ENCODE measurements at places on chromosomes 6 and 20. TPM values are rescaled to one million over a fixed set of nuclear protein-coding genes. Genes with fewer than 3 reads are reported as not detected.
A peak's percentile ranks its signal among the peaks of the same experiment; 100 is the strongest.

DNA sequence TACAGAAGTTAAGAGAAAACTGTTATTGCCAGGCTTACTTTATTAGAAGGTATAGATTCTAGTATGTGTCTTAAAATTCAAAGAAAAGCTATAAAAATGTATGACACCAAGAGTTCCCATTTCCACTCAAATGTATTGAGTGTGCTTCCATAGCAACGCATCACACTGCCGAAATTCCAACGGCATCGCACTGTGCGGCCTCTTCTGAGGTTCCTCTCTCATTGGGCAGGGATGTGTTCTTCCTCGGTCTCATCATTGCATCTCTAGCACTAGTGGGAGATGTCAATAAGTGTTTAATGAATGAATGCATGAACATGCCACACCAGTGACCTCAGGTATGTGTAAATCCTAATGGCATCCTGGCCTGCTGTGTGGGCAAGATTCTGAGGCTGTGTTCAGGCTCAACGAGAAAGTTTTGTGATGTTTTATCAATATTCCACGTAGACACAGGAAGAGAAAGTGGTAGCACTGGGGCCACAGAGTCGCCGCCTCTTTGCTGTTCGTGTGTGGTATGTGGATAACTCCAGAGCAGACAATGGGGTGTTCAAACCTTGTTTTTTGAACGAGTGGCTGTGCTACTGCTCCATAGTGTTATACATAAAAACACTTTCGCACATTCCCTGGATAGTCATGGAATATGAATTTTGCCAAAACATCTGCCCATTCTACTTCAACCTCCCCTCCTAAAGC lies 171.6 kb downstream of the ADGB start:
- H3K27ac ChIP-seq = peak overlapping the region; percentile 25
- H3K36me3 ChIP-seq = no peaks in the 10 kb centered on the region

- H3K27me3 ChIP-seq = peaks cover 4% of the 10 kb centered on the region
- H3K27ac ChIP-seq = no peak overlapping the region
These were observed 245.3 kb upstream of the UFL1 start for GRCh38 chr6:96276305-96276704.

DNA sequence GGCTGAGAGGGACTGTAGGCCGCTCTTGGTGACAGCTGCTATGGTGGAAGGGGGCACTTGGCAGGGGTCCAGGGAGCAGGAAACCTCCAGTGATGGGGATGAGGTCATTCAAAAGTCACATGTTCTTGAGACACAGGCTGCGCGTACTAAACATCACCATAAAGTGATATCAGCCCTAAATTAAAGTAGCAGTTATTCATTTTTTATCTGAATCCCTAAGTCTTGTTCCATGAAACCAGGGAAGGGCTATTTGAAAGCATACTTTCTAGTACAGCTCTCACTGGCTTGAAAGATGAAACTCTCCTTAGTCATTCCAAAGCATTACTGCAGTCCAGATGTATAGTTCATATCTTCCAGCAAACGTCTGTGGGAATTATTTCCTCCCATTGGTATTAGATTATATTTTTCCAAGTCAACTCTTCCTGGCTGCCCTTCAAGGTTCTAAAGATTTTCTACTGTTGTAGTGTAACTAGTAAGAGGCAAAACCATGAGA lies 373.1 kb downstream of the CD109 start:
- no peak overlapping the region for H3K27ac ChIP-seq
- peaks cover 8% of the 10 kb centered on the region for H3K27me3 ChIP-seq
- ATAC-seq = no peak
- no peaks in the 10 kb centered on the region for H3K4me1 ChIP-seq

- no peaks in the 10 kb centered on the region for H3K36me3 ChIP-seq
- H3K4me3 ChIP-seq = no peak overlapping the region
- ATAC-seq = no peak
- H3K4me1 ChIP-seq = no peaks in the 10 kb centered on the region
These were observed 33.3 kb downstream of the CPNE5 start for GRCh38 chr6:36805917-36806316.

- H3K27me3 ChIP-seq = peaks cover 4% of the 10 kb centered on the region
- peaks cover 59% of the 10 kb centered on the region for H3K4me1 ChIP-seq
- ATAC-seq = peak; percentile 80
- peak overlapping the region; percentile 95 for H3K27ac ChIP-seq
- peak overlapping the region; percentile 83 for H3K4me3 ChIP-seq
These were observed 28.8 kb upstream of the IL17A start for GRCh38 chr6:52157301-52157941.

DNA sequence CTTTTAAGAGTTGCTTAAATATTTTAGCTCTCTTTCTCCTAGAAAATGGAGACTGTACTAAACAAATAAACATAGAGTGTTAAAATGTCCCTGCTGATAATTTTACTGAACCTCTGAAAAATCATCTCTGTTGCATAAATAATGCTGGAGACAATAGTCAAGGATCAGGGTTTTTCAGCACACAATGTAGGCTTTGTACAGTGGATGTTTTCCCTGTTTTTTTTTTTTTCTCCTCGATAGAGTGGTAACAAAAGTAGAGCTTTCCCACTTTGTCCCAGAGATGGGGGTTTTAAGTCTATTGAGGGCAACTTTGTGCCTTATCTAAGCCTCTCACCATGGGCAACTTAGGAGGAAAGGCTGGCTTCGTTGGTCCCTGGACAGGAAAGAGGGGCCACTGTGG lies 222.6 kb upstream of the HDDC2 start:
- H3K4me1 ChIP-seq = no peaks in the 10 kb centered on the region
- ATAC-seq = no peak
- H3K27ac ChIP-seq = no peak overlapping the region
- no peak overlapping the region for H3K4me3 ChIP-seq

GRCh38 chr6:137001977-137002302 lies 42.8 kb downstream of the IL20RA start:
- H3K27ac ChIP-seq = no peak overlapping the region
- ATAC-seq = no peak
- no peaks in the 10 kb centered on the region for H3K4me1 ChIP-seq
- H3K27me3 ChIP-seq = peaks cover 28% of the 10 kb centered on the region
- no peak overlapping the region for H3K4me3 ChIP-seq

- H3K27me3 ChIP-seq = peaks cover 16% of the 10 kb centered on the region
- H3K27ac ChIP-seq = no peak overlapping the region
- no peak overlapping the region for H3K4me3 ChIP-seq
- no peaks in the 10 kb centered on the region for H3K4me1 ChIP-seq
These were observed 56.3 kb upstream of the EYA4 start for GRCh38 chr6:133184798-133185372.

GRCh38 chr20:3046677-3047462 lies 1.0 kb downstream of the MRPS26 start:
- H3K27me3 ChIP-seq = no peaks in the 10 kb centered on the region
- peak overlapping the region; percentile 97 for H3K4me3 ChIP-seq

DNA sequence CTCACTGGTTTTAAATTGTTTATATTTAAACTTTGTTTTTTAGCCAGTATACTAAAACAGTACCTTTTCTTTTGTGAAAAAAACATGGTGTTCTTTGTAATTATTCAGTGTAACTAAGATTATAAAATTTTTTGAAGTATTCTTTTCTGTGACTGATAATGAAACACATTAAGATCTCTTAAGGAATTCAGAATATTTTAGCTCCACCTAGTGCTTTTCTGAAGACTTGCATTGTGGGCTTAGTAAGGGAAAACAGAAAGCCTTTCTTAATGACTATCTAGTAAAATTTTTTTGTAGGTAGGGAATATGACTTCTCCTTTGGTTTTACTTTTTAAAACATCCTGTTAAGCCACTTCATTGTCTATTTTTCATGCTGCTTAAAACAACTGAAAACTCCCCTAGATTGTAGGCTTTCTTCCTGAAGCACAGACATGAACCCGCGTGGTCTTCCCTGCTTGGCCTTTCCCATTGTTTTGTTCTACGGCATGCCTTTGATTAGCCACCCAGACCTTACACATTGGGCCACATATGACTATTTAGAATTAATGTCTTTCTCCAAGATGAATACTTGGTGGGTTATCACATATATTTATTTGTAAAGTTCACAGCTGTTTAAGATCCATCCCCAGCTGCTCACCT lies 72.1 kb downstream of the AFDN start:
- ATAC-seq = no peak
- H3K27me3 ChIP-seq = no peaks in the 10 kb centered on the region
- no peak overlapping the region for H3K27ac ChIP-seq
- H3K4me1 ChIP-seq = no peaks in the 10 kb centered on the region
- H3K36me3 ChIP-seq = peaks cover 74% of the 10 kb centered on the region

- no peaks in the 10 kb centered on the region for H3K36me3 ChIP-seq
- no peak overlapping the region for H3K4me3 ChIP-seq
- ATAC-seq = no peak
- H3K27ac ChIP-seq = no peak overlapping the region
These were observed 972.9 kb upstream of the FLRT3 start for GRCh38 chr20:15310361-15310760.

GRCh38 chr6:31558631-31559500 lies 11.5 kb downstream of the NFKBIL1 start:
- peaks cover 68% of the 10 kb centered on the region for H3K36me3 ChIP-seq
- H3K4me3 ChIP-seq = peak overlapping the region; percentile 65
- peak overlapping the region; percentile 85 for H3K27ac ChIP-seq
- ATAC-seq = peak; percentile 59

DNA sequence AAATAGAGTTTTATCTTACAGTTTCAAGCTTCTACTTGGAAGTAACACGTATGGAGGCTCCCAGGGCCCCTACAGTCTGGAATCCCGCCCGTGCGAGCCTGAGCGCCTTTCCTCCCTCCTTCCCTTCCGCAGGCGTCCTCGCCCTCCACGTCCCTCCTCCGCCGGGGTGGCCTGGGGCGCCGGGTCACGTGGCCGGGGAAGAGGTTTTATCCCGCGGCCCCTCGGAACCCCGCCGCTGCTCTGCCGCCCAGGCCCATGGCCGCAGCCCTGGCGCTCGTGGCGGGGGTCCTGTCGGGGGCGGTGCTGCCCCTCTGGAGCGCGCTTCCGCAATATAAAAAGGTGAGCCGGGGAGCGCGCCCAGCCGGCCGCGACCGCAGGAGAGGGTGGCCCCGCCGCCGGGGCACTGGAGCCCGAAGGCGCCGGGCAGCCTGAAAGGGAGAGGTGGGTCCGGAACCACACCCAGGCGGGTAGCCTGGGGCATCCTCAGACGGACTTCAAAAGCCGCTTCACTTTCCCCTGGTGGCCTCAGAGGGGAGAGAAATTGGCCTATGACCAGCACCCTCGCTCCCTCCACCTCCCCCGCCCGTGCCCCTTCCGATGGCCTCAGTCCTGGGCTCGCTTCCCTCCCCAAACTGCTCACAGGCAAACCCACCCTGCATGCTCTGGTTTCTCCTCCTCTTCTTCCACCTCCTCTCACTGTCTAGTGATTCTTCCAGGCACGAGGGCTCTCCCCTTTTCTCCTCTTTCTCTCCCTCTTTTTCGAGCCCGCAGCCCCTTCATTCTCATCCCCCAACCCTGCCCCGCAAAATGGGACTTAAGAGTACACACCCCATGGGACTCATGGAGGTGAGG lies at the start of gene CLPSL2:
Gene CLPSL2, plus strand, starts transcription at position 235 of the 852 bp plus-strand sequence. Its CDS starts 21 bp downstream, at position 256.
- H3K4me3 ChIP-seq = peak within 1 kb of the TSS; percentile 55
- no peaks in the 10 kb centered on the region for H3K4me1 ChIP-seq
- H3K27ac ChIP-seq = no peak within 1 kb of the TSS
- ATAC-seq = peak; percentile 21

GRCh38 chr20:51416532-51417249 lies 125.8 kb downstream of the NFATC2 start:
- peak overlapping the region; percentile 75 for H3K4me3 ChIP-seq
- peaks cover 83% of the 10 kb centered on the region for H3K36me3 ChIP-seq
- H3K27ac ChIP-seq = peak overlapping the region; percentile 81
- peak; percentile 52 for ATAC-seq
- H3K4me1 ChIP-seq = peaks cover 47% of the 10 kb centered on the region
- no peaks in the 10 kb centered on the region for H3K27me3 ChIP-seq

DNA sequence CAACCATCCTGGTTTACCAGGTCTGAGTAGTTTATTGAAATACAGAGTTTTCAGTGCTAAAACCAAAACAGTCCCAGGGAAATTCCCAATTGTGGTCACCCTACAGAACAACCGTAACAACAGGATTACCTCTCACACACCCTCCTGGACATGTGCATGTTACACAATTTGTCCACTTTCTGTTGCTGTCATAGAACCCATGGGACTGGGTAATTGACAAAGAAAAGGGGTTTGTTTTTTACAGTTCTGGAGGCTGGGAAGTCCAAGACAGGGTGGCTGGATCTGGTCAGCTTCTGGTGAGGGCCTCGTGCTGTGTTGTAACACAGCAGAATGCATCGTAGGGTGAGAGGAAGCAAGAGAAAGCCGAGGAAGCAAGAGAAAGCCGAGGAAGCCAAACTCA lies 9.1 kb upstream of the ADA start:
- ATAC-seq = peak; percentile 77
- peaks cover 6% of the 10 kb centered on the region for H3K4me1 ChIP-seq
- no peaks in the 10 kb centered on the region for H3K36me3 ChIP-seq
- peak overlapping the region; percentile 41 for H3K27ac ChIP-seq

DNA sequence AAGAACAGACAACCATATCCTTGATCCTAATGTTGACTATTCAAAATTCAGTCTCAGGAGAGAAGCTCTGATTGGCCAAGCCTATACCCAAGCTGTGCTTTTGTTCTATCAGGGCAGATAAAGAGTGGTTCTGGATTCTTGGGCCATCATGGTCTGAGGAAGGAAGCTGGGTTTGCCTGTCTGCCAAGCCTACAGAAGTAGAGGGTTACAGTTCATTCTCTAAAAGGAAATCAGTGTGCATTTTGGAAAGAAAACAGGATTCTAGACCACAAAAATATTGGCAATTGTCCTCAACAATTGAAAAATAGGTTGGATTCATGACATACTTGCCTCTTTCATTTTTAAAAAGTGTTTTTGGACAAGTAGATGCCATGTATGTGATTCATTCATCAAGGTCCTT lies 145.4 kb upstream of the BMP2 start:
- no peaks in the 10 kb centered on the region for H3K36me3 ChIP-seq
- H3K27me3 ChIP-seq = no peaks in the 10 kb centered on the region
- H3K4me3 ChIP-seq = no peak overlapping the region
- H3K27ac ChIP-seq = no peak overlapping the region
- no peak for ATAC-seq

GRCh38 chr6:155493694-155494143 lies 38.1 kb upstream of the NOX3 start:
- ATAC-seq = peak; percentile 97
- peaks cover 9% of the 10 kb centered on the region for H3K4me1 ChIP-seq
- peaks cover 6% of the 10 kb centered on the region for H3K27me3 ChIP-seq
- H3K4me3 ChIP-seq = peak overlapping the region; percentile 22

GRCh38 chr6:7542874-7543624 lies 1.6 kb downstream of the DSP start:
- no peak for ATAC-seq
- no peak overlapping the region for H3K27ac ChIP-seq
- H3K4me3 ChIP-seq = peak overlapping the region; percentile 28
- H3K27me3 ChIP-seq = peaks cover 51% of the 10 kb centered on the region

DNA sequence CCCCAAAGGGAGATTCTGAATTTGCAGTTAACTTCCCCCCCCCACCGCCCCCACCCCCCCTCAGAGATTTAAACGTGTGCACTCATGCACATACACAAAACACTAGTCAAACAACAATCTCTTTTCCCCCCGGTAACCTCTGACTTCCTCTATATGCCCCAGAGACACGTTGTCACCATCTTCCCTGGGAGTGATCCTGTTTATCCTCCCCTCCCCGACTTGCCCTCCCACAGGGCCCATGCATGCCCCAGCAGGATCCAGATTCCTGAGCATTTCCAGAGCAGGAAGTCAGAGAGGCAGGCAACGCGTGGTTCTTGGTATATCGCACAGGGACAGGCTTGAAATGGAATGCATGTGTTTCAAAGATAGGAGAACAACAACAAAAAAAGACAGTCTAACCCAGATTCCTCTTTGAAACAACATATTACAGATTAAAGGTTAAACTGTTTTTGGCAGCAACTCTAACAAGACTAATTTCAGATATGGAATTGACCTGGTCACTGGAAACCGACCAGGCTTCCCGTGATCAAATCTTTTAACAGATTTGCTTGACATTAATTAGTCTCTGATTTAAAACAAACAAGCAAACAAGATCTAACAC lies 1.3 kb downstream of the BLCAP start:
- H3K4me3 ChIP-seq = peak overlapping the region; percentile 80

AGER gene
- total RNA-seq = 19.3 TPM

PPP1R16B gene
- 79.5 TPM for total RNA-seq

ULBP2 gene
- total RNA-seq = not detected

MUC22 gene
- total RNA-seq = not detected

PGC gene
- not detected for total RNA-seq
